ENCODE measurements at places on chromosomes 7 and 10.

- no peak for DNase-seq
These were observed 631 bp downstream of the SUPV3L1 start for GRCh38 chr10:69180525-69181204.

- no peak for DNase-seq
These were observed 528.3 kb downstream of the PHTF2 start for GRCh38 chr7:78326876-78327275.

- no peak for DNase-seq
These were observed 15.0 kb downstream of the CXCL12 start for GRCh38 chr10:44369854-44370253.

- peak; percentile 21 for DNase-seq
These were observed 58.2 kb upstream of the CAMK2B start for GRCh38 chr7:44383566-44383965.

DNA sequence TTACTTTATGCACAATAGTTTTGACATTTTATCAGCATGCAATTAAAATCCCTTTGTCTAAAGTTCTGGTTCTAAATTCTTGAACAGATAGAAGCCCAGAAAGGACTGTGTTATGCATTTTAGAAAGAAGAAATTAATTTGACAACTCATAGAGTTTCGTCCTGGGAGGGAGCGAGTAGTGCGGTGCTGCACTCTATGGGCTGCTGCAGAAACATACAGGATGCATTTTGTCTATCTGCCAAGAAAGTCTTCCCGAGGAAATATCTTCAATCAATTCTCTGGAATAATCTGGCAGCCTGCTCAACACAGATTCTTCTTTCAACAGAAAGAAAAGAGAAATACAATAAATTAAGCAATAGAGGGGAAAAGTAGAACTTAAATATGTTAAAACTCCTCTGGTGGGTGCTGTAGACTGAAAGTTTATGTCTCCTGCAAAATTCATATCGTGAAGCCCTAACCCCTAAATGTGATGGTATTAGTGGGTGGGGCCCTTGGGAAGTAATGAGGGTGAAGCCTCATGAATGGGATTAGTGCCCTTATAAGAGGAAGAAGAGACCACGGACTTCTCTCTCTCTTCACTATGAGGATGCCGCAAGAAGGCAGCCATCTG, 39.0 kb upstream of the IFRD1 start:
- DNase-seq = peak; percentile 54

GRCh38 chr7:105153531-105153930, 139.5 kb downstream of the KMT2E start:
- DNase-seq = no peak

DNA sequence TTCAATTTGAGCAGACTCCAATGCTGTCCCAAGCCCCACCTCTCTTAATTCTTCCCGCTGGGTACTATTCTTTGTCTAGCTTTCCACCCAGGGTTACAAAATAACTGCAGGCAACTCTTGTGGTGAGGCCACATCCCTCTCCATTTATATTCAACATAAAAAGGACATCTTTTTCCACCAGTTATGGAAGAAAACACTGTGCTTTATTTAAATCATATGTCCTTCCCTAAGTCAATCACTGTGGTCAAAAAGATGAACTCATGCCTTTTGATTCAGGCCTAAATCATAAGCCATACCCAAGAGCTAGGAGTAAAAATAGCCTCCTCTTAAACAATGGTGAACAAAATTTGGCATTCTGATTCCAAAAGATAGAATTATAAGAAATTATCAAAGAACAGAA, 386.0 kb downstream of the SEMA3D start:
- no peak for DNase-seq

DNA sequence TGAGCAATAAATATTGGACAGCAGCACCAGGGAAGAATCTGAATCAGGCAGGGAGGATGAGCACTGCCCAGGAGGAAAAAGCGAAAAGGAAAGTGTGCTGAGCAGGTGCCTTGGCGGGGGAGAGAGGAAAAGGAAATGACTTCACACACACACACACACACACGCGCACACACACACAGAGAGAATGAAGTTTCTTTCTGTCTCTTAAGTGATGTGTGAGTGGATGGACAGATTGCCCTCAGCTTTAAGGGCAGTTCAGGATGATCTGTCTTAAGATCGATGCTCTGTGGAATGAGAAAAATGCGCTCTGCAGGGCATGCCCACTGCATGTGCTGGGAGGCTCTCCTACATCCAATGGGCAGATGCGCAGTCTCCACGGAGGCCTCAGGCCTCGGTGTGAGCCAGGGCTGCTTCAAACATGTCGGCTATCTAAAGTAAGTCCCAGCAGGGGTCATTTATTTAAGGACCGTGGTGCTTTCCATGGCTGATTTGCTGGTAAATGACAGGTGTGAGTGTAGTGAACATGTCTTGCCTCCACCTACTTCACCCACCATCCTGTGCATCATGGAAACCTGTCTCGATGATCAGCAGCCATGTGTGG, 2.5 kb upstream of the ACBD5 start:
- DNase-seq = peak; percentile 61

DNA sequence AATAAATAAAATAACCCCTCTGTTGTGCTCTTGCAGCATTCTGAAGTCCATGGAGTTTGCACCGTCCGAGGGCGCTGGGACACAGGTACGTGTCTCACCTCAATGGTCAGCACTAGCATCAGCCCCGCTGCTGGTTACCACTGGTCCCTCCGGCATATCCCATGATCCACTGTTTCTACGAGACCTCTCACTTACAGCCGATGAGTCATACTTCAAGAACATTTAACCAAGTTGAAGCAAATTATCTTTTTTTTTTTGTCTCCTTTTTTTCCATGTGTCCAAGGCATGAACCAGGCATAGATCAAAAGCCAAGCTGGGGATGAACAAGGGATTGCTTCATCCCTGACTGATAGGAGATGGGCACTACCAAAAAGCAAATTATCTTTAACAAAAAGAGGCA, 92.9 kb upstream of the SH2B2 start:
- DNase-seq = peak; percentile 3

DNA sequence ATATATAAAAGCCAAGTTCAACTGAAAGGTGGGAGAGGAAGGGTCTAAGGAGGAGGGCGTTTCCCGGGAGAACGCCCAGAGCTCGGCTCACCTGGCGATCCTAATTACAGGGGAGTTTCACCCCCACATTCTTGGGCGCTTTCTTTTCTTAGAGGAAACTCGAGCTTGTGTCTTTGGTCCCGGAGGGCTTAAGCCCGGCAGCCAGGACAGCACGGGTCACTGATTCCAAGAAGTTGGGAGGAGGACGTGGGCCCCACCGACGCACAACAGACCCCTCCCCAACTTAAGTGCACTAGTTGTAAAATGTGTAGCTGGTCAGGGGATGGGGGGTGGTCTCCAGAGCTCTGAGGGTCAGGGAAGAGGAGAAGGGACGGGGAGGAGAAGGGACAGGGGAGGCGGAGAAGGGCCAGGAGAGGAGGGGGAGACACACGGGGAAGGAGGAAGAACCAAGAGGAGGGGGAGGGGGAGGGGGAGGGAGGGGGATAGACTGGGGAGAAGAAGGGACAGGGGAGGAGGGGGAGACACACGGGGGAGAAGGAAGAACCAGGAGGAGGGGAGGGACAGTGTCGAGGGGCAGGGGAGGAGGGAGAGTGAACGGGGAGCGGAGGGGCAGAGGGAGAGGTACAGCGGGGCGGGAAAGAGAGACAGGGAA, 874 bp downstream of the BAIAP2L1 start:
- DNase-seq = no peak

GRCh38 chr7:70763961-70764691, 367.8 kb upstream of the GALNT17 start:
- DNase-seq = no peak

DNA sequence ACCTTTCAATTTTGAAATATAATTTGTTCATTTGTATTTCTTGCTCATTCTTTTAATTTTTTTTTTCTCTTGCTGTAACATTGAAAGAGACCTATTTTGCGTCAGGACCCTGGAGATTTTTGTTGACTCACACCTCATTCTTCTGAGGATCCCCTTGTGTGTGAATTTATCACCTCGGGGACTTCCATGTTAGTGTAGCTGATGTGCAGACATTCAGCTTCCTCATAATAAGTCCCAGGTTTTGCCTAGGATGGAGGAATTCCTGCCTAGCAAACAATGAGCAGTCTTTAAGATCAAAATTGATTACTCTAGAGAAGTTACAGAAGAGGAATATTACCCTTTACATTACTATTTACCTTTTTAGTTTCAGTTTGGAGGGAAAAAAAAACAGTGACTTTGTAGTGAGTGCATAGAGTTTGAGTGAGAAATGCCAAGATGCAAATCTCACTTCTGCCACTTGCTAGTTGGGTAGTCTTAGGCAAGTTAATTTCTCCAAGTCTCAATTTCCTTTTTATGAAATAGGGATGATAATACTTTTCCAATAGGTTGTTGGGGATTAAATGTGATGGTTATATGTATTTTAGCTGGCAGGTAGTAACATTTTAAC, 14.3 kb downstream of the TES start:
- DNase-seq = no peak

DNA sequence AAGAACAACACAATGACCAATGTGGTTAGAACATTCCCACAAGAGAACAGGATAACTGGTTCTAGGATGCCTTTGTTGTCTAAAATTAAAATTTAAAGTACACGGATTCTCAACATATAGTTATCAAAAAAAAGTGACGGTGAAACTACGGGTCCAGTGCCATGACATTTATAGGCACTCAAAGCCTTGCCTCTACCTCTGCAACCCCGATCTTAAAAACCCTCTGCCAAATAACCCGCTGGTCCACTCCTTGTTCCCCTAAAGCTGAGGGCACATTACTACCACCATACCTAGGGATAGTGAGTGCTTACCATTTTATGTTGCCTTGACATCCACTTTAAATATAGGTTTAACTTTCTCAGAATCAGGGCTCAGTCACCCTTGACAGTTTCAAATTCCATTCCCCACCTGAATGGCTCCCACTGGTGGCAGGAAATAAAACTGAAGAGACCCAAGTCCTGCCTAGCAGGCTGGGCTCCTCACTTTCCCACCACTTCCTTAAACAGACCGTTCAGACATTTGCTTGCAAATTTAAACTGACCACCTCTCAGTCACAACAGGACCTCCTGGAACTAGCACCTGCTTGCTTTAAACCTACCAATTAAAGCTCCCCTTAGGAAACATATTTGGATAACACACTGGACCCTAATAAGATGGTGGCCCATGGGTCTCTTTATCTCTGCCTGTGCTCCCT, 169.9 kb upstream of the ASAH2 start:
- no peak for DNase-seq

- DNase-seq = no peak
These were observed 64.3 kb downstream of the INSIG1 start for GRCh38 chr7:155361947-155362346.

DNA sequence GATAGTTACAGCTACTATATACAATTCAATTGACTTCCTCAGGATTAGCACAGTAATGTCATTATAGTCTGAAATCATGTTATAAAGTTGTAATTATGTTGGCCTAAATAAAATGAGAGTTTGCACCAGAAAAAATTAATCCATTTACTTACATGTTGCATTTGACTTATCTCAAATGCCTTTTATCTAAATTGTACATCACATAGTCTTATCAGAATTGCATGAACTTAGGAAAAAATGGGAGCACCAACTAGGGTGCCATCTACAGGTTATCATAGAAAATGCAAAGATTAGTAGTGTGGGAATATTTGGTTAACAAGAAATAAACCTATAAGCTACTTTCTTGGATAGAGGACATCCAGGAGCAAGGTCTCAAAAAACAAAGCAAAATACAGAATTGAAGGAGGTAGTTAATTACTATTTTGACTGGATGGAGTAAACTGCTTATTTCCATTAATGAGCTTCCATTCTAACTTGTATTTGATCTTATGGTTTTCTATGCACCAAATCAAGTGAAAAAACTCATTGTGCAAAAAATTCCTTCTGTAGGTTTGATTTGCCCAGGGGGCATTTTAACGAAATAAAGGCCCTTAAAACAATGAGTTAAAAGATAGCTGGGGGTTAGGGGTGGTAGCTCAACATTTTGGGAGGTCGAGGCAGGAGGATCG, 60.0 kb upstream of the ORC5 start:
- peak; percentile 8 for DNase-seq

DNA sequence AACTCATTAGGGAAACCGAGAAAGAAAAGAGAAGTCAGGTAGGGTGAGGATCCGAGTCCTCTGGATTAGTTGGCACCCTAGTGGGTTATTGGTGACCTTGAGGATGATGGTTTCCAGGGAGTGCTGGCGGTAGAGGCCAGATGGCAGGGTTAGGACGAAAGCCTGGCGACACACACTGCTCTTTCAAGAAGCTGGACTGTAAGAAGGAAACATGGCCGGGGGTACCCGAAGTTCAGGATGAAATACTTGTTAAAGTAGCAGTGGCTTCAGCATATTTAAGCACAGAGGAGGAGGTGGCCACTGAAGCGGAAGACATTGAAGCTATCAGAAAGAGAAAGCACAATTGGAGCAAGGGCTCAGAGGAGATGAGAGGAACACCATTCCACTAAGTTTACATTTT, 224.6 kb downstream of the RELN start:
- no peak for DNase-seq

DNA sequence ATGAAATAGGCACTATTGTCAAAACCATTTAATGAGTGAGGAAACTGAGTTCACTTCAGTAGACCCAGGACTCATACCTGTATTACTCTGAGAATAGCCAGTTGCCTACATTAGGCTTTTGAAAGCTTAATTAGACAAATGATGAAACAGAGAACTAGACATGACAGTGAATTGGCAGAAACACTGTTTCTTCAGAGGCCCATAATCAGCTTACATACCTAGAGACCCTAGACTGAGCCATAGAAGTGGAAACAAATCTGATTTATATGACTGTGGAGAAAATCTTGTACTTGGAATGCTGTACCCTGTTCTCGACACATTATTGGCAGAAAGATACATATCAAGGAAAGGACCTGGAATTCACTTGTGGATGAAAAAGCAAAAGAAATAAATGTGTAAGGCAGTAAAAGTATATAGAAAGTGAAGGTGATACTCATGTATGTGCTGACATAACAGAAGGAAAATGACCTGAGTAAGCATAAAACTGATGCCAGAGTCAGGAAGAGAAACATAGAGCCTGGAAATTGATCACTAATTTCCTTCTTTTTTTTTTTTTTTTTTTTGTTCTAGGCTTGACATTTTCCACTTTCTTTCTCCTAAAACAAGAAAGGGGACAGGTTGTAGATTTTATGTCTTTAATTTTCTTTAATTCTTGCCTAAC, 251.5 kb downstream of the BICC1 start:
- no peak for DNase-seq

DNA sequence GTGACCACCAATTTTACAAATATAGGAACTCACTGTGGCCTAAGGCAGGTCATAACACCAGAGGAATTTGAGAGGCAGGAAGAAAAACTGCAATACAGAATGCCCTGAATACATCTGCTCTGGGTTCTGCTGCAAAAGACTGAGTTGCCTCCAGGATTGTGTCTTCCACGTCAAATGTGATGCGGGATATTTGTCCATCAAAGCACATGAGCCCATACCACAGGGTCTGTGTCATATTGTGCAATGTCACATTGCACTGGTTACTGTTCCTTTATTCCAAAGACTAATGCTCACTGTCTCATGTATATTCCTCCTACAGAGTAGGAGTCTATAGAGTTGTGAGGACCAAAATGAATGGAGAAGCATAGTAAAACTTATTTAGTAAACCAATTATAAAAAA, 58.6 kb upstream of the ABCB4 start:
- DNase-seq = no peak

- no peak for DNase-seq
These were observed 324 bp downstream of the TWNK start for GRCh38 chr10:100987685-100988049.
